ENCODE measurements at places on chromosomes 12 and 14. TPM values are rescaled to one million over a fixed set of nuclear protein-coding genes. Genes with fewer than 3 reads are reported as not detected.

DNA sequence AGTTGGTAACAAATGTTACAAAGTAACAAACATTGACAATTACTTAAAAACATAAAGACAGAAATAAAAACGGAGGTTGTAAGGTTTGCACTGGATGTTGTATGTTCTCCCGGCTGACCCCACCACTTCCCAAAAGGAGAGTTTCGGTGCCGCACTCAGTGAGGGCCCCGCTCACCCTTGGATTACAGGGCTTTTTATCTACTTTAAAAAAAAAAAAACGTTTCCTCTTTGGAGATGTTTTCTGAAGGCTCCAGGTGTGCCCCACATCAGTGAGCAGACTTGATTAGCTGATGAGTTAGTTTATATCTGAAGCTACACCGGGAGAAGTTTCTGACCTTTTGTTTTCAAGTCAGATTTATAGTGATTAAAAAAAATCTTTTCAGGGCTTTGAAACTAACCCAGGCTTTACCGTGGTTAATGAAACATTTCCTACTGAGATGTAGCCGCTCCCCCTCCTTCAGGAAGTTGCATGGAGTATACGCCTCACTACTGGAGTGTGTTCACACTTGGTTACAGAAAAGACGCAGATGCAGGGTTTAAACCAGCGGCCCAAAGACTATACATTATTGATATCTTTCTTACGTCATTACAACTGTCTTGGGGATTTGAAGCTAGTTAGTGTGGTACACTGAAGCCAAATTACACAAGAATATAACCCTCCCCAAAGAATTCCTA is 38.0 kb upstream of the BCL7A start:
- no peak for DNase-seq

- DNase-seq: no peak
These were observed 409.1 kb downstream of the NPAS3 start for GRCh38 chr14:33347796-33348195.

- no peak for DNase-seq
These were observed 5.4 kb downstream of the RPS6KA5 start for GRCh38 chr14:91055016-91055415.

DNA sequence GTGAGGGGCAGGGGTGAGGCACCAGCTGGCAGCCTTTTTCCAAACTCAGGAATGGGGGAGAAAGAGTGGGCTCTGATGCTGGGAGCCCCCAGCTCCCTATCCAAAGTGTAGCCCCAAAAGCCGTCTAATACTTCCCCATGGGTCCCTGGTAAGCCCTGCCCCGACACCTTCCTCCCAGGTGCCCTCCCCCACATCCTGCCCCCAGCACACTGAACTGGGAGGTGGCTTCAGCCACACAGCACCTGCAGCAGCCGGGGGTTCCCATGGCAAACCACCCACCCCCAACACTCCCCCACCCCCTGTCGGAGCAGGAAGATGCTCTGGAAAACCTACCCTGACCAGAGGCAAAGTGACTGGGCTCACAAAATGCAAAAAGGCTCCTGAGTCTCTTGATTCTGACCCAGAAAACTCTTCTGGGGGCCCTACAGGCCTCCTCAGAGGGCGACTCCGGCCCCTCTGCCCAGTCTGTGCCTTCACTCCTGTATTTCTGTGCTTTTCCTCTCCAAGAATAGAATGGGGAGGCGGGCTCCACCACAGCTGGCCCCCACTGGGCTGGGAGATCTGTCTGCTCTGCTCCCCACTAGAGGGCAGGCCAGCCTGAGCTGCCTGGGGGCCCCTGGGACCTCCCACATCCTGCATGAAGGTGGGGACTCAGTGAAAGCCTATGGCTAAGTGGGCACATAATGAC is 81.6 kb downstream of the ITPK1 start:
- peak; percentile 53 for DNase-seq

GRCh38 chr14:101813833-101814232 is 52.3 kb downstream of the PPP2R5C start:
- DNase-seq: no peak

SMOC1 gene
- total RNA-seq: 0.04 TPM

CIDEB gene
- total RNA-seq: 0.07 TPM

DEGS2 gene
- total RNA-seq: 2.7 TPM
